Hindlimb muscle (tissue), 1 donor: ENCODE measurements at places on chromosomes 12 and 14. TPM values are rescaled to one million over a fixed set of nuclear protein-coding genes. Genes with fewer than 3 reads are reported as not detected.
A peak's percentile ranks its signal among the peaks of the same experiment; 100 is the strongest.

GRCh38 chr12:28884904-28885679, 264.0 kb upstream of the FAR2 start:
- peak; percentile 17 for DNase-seq

DNA sequence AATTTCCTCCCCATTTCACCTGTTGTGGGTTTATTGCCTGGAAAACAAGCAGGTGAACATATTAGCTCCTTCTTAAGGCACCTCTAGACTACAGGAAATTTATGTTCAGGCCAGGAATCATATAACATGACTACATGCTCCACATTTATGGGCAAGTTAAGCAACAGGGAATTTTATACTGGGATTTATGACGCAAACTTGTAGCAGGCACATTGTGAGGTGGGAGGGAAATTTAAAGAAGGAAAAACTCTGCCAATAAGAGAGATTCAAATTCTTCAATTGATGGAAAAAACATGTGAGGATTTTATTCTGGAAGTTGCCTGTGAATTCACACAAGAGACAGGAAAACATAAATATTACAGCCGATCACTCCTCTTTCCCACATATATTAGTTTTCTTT, 93.9 kb downstream of the TBC1D30 start:
- DNase-seq, result peak; percentile 31

GRCh38 chr12:121209624-121210572, at the start of gene P2RX4:
TSS of gene P2RX4 (plus strand) at chr12:121210129. CDS start at chr12:121210165, 36 bp downstream.
- DNase-seq, result peak; percentile 89

- DNase-seq, result no peak
Observed at GRCh38 chr14:74882103-74882920, 596 bp downstream of the DLST start.

GRCh38 chr14:72714871-72715214, 179.1 kb downstream of the DPF3 start:
- no peak for DNase-seq

GRCh38 chr12:68042212-68042699, 53.0 kb downstream of the IFNG-AS1 start:
- no peak for DNase-seq

GRCh38 chr14:99274346-99275221, 2.6 kb upstream of the BCL11B start:
- DNase-seq, result peak; percentile 80

GRCh38 chr12:6200256-6201212, at the start of gene CD9:
TSS of gene CD9 (plus strand) at chr12:6200400. CDS start at chr12:6200500, 100 bp downstream.
- no peak for DNase-seq

- peak; percentile 70 for DNase-seq
Observed at GRCh38 chr14:91352053-91352452, 65.6 kb downstream of the CCDC88C start.

DNA sequence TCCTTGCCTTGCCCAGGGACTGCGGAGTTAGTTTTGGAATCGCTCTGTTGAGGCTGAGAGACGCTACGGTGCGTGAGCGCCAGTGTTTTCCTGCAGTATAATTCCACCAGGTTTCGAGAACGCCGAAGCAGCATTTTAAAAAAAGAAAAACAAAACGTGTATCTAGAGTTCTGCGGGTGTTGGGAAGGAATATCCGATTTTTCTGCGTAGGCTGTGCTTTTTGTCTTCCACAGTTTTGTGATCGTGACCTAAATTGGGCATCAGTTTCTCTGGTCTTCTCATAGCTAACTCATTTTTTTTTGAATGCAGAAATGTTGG, 778 bp downstream of the DNM1L start:
- DNase-seq, result no peak

DNA sequence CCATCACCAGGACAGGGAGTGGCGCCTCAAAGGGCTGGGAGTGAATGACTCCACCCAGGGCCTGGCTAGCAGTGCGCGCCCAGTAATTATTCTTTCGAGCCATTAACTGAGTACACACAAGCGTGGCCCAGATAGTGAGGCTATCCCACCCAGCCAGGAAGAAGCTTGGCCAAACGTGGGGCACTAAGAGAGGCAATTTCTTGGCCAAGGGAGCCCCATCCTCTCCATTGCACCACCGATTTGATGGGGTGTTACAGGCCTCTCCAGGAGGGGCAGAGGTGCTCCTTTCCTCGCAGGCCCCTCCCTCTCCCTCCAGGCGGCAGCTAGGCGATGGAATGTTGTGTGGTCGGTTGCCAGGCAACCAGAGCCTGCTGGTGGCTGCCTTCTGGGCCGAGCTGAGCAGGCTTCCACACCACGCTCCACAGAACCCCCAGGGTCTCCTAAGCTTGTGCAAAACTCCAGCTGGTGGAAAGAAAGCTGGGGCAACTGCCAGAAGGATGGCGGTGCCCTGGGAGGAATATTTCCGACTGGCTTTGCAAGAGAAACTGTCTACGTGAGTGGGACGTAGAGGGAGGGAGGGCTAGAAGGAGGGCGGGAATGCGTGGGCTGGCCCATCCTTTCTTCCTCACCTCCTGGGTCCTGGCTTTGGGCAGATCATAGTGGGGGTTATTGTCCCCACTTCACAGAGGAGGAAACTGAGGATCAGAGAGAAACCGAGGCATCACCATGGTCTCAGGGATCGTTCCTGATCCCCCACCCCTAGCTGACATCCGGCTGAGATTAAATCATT, at the start of gene CFAP73:
Gene CFAP73 (plus strand): TSS at position 364 of the 790 bp plus-strand sequence. CDS start 134 bp downstream, at position 498.
- peak; percentile 47 for DNase-seq

- DNase-seq, result peak; percentile 50
Observed at GRCh38 chr12:122097927-122098756, 19.6 kb downstream of the MLXIP start.

- DNase-seq, result no peak
Observed at GRCh38 chr14:79965896-79966295, 245.4 kb downstream of the DIO2 start.

DNA sequence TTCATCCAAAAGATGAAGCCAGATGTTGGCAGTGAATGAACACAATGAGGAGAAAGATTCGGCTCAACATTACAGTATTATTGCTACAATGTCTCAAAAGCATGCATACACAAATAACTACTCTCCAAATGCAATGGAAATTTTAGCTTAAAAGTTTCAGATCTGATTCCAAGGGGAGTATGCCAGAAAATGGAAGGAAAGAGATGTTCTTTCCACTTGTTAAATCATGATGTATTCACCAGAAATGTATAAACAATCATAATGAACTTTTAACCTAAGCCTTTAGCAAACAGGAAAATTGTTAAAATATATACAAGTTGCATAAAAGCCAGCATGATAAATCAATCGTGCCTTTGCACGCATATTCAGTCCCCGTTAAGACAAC, 62.1 kb downstream of the SH2B3 start:
- DNase-seq, result peak; percentile 89

GRCh38 chr12:109715310-109716091, 1.9 kb downstream of the FAM222A start:
- DNase-seq, result no peak

GRCh38 chr14:61145034-61145902, 135.9 kb downstream of the TMEM30B start:
- DNase-seq, result peak; percentile 91

- DNase-seq, result no peak
Observed at GRCh38 chr12:129496226-129496625, 407.6 kb downstream of the TMEM132D start.

DNA sequence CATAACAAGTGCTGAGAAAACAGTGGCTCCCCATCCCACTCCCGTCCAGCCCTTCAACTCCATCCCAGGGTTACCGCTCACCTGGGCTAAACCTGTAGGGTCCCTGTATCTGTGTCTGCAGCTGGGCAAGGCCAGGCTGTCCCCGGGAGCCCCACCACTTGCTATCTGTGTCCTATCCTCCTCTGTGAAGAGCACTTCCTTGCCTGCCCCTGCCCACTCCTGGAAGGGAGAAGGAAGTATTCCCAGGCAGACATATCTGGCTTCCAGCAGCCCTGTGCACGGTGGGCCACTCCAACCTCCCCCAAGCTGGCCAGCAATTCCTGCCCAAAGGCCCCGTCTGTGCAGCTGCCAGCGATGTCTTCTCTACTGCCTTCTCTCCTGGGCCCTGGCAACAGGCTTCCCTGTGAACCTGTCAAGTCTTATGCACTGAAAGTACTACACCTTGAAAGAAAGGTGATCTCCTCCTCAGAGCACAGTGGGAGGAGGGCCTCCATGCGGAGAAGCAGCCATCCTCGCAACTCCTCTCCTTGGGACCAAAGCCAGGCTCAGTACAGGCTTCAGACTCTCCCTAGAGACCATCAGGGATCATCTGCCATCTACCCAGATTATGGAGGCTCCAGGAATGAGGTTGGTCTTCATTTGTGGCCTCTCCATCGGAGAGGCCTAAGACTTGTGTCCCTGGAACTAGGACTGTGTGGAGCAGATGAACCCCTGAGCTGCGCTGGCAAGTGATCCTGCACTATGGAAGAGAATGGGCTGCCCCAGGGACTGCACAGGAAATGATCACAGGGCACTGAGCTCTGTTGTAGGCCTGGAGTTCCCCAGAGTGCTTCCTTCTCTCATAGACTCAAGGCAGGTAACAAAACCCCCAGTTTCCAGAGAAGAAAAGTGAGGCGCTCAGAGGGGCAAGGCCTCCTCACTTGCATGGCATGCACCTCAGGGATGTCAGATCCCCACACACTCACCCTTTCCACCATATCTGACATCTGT, 663.6 kb downstream of the BCL11B start:
- no peak for DNase-seq

GRCh38 chr12:122184517-122184916, 1.6 kb downstream of the LRRC43 start:
- DNase-seq, result no peak

- DNase-seq, result no peak
Observed at GRCh38 chr12:121238604-121239350, 28.8 kb downstream of the P2RX4 start.

DNA sequence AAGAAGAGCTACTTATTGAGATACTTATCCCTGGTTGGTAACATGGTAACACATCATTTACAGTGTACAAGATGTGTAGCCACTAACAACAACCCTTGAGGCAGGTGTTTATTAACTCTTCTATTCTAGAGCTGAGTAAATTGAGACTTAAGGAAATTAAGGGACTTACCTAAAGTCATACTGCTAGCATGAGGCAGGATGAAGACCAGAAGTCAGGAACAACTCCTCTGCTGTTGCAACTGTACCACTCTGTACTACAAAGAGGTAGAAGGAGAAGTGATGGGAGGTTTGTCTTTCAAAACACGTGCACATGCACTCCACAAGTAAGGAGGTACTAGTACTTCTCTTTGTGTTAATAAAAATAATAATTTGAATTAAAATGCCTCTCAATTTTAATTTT, 79.9 kb downstream of the LLPH start:
- no peak for DNase-seq

DNA sequence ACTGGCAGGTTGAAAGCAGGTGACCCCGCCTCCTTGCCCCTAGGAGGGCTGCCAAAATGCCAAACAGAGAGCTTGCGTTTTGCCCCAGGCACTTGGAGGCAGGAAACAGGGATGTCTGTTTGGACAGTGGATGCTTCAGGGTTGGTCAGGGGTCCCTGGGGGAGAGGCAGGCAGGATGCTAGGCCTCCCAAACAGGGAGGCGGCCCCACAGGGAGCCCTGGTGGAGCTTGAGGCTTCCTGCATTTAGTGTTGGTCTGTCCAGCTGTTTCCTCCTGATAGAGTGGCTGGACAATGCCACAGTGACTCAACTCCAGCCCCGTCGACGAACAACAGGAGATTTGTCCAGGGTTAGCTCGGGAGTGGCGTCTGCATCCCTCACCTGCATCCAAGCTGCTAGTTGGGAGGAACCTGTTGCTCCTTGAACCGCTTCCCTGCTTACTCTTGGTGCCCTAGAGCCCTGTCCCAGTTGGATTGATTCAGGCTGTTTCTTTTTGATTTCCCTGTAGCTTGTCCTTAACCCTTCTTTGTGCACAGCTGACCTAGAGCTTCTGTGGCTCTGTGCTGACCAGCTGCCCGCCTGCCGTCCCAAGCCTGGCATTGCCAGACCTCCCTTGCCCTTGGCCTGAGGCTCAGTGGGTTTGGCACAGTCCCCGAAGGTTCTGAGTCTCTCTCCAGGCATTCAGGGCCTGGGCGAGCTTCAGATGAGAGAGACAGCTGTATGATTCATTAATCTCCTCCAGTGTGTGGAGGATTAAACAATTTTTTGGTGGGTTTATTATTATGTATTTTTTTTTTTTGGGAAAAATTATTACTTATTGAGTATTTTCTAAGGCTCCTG, 45.9 kb downstream of the TSPAN9 start:
- DNase-seq, result no peak

GRCh38 chr12:6280053-6280469, 30.4 kb upstream of the PLEKHG6 start:
- no peak for DNase-seq

- DNase-seq, result no peak
Observed at GRCh38 chr14:30960216-30960615, 65.2 kb upstream of the AP4S1 start.

DNA sequence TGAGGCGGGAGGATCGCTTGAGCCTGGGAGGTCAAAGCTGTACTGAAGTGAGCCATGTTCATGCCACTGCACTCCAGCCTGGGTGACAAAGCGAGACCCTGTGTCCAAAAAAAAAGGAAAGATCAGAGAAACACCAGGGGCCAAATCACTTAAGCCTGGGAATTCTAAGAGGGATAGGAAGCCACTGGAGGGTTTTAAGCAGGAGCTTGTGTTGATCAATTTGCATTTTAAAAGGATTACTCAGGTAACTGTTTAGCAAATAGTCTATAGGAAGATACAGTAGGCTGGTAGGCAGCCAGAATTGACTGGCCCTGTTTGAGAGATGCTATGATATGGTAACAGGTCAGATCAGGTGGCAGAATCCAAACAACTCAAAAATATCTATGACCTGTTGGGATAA, 162.7 kb downstream of the SPTSSA start:
- no peak for DNase-seq

DNA sequence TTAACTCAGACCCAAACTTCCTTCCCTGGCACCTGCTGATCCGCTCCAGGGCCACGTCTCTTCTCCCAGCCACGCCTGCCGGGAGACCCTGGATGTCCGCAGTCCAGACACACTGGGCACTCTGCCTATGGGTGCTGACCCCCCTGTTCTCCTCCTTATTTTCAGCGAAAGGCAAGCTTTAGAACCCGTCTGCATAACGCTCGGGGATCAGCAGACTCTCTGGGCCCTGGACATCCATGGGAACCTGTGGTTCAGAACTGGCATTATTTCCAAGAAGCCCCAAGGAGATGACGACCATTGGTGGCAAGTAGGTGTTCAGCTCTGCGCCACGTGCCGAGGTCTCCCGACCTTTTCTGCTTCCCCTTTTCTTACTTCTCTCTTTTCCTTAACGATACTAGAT, 63.9 kb downstream of the ANKRD9 start:
- no peak for DNase-seq

The CELA1 gene
- not detected for polyA plus RNA-seq

The GALNT9 gene
- 1.5 TPM for polyA plus RNA-seq

The LRIG3 gene
- polyA plus RNA-seq, result 29.2 TPM

The MYH6 gene
- 3.2 TPM for polyA plus RNA-seq

The SYT10 gene
- polyA plus RNA-seq, result not detected

The VASH1 gene
- polyA plus RNA-seq, result 51.4 TPM

The RPS6KL1 gene
- 14.3 TPM for polyA plus RNA-seq

The RNASE7 gene
- 0.14 TPM for polyA plus RNA-seq

The CD4 gene
- polyA plus RNA-seq, result 11.1 TPM

The C12orf60 gene
- polyA plus RNA-seq, result 0.74 TPM

The DHRS4L2 gene
- polyA plus RNA-seq, result 9.2 TPM

The GLIPR1L1 gene
- not detected for polyA plus RNA-seq

The CRIP2 gene
- polyA plus RNA-seq, result 256 TPM

The GMFB gene
- 40.7 TPM for polyA plus RNA-seq

The PRR4 gene
- polyA plus RNA-seq, result 4.1 TPM
